NCI-H82 (cell line): ENCODE measurements at places on chromosomes 16 and 17.

DNA sequence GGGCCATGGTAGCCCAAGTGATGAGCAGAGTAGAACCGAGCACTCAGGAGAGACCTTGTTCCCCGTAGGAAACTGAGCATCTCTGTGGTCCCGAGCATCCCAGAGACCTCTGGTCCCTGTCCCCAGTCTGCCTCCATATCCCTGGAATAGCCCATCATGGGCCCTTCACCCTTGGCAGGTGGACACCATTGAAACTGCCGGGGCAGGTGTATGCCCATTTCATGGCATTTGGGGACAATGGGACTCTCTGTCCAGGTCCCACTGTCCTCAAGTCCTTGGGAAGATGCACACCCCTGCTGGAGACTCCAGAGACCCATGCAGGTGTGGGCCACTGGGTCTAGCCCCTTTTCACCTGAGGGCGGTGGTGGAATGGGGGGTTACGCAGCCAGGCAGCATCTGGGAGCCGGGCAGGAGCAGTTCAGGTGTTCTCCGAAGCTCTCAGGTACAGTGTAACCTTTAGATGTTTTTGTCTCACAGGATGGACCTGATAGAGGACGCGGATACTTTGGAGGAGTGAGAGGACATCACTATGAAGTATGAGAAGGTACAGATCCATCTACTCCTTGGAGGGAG, 75.9 kb downstream of the GOSR1 start:
- DNase-seq = no peak

DNA sequence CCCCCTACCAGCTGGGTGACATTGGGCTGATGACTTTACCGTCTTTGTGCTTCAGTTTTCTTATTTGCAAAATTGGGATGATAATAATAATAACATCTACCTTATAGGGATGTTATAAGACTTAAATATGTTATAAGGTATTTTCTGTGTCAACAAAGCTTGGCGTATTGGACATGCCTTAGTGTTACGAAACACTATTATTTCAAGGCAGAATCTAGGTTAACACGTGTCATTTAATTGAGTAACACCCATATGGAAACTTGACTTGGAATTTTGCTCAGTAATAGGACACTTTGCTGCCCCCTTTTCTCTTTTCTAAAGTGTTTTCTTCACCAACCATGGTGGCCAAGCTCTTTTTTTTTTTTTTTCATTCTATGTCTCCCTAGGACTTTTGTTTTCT, 294.2 kb upstream of the SALL1 start:
- DNase-seq = no peak

DNA sequence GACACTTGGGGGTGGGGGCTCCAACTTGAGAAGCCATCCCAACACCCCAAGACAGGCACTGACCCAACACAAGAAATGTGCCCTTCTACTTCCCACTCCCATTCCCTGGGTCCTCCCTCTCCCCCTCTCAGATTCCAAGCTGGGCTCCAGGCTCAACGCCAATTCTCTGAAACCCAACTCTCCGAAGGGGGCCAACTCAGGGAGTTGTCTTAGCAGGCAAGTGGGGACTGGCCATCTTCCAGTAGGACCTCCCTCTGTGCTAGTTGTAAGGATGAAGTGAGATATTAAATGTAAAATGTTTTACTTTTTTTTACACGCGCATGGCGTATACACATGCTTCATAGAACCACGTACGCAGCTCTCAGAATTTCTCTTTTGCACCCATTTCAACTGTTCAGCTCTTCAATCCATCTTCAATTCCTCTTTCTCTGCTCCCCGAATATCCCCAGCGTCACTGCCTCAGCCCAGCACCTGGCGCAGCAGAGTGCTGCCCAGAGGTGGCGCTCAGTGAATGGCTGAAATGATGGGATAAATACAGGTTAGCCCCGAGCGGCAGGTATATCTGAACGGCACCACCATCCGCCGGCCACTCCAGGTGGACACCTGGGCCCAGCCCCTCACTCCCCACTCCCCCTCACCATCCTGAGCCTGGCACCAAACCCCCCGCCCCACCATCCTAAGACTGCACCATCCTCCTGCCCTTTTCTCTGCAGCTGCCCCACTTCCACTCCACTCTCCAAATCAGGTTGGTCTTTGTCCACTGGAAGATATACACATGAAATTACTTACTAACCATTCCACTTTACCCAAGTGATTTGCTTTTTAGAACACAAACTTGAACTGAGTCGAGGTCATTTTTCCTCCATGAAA, 43.9 kb upstream of the TNRC6C start:
- no peak for DNase-seq

DNA sequence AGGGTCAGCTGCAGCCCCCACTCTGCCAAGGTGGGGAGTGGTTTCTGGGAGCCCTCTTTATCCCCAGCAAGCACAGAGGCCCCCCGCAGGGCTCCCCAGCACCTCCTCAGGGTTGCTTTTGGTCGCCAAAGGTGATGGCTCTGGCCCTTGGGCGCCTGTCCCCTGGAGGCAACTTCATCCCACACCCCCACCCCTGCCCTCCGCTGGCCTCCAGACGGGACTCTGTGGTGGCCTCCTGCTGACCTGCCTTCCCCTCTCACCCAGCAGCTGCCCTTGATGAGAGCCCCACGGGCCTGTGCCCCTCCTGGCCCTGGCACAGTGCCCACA, 7.8 kb upstream of the RHOT2 start:
- DNase-seq = no peak

DNA sequence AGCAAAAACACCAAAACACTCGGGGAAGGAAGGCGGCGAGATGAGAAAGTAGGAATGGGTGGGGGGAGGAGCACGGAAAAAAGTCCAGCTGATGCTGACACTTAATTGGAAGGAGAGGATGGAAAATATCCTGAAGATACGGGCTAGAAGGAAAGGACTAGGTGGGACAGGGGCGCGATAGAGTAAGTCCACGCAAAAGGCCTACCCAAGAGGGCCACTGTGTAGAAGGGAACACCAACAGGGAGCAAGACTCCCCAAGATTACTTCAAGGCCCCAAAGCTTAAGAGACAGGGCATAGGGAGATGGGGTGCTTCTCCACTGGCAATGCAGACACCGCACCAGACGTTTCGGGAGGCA, 736 bp downstream of the APPBP2 start:
- DNase-seq = peak; percentile 50

DNA sequence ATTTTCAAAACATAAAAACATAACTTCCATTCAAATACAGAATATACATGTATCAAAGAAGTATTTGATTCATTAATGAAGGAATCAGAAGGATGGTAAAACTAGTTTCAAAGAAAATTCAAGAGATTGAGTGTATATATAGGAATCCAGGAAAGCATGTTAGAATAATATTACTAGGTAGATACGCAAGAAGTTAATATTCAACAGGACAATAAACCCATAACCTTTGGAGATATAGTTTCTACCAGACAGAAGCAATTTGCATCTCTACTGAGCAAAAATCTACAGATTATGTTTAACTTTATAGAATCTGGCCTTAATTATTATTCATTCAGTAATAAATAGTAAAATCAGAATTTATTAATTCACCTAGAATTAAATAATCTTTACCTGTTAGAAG, 166.8 kb downstream of the CNTNAP4 start:
- DNase-seq = no peak

DNA sequence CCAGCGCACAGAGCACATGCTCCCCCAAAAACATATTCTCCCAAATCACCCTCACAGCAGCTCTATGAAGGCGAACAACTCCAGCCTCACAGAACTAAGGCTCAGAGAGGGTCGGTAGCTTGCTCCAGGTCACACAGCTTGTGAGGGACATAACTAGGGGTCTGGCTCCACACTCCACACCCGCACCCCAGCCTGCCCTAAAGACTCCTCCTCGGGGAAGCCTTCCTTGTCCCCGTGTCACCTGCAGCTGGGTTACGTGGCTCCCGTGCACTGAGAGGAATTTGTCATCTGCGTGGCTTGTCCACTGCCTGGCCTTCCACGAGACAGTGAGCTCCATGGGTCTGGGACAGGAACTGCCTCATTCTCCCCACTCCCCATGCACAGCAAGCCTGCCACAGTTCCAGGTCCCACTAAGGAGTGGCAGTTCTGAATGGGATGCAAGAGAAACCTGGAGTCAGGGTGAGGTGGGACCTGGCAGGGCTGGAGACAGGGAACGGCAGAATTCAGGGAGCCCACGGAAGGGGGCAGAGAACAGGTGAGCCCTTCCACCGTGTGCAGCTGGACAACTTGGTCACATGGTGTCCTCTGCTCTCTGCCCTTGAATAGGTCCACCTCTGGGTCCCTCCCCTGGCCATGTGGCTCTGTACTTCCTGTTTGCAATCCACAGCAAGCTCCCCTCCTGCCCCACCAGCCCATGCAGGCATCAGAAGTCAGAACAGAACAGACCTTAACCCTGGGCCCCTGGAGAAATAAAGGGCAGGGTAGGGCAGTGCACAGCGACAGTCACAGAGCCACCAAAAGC, 27.4 kb downstream of the TNFRSF13B start:
- DNase-seq = no peak

GRCh38 chr16:87540072-87540896, 47.5 kb upstream of the ZCCHC14 start:
- DNase-seq = no peak

DNA sequence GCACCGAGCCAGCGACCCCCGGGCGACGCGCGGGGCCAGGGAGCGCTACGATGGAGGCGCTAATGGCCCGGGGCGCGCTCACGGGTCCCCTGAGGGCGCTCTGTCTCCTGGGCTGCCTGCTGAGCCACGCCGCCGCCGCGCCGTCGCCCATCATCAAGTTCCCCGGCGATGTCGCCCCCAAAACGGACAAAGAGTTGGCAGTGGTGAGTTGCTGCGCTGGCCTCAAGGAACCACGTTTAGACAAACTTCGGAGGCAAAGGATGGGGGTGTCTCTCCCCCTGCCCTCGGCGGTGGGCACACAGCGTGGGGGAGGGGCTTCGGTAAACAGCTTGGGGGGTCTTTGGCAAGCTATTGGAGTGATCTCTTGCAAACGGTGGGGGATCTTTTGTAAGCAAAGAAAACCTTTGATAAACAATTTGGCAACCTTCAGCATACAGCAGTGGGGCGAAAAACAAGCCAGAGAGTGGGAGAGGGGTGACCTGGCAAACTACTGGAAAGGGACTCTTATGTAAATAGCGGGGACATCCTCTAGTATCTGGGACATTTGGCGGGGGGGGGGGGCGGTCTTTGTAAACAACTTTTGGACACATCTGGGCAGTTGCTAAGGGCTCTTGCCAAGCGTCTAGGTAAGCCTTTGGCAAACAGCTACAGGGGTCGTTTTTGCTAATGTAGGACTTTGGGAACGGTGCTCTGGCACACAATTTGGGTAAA, 587 bp downstream of the MMP2 start:
- peak; percentile 46 for DNase-seq

DNA sequence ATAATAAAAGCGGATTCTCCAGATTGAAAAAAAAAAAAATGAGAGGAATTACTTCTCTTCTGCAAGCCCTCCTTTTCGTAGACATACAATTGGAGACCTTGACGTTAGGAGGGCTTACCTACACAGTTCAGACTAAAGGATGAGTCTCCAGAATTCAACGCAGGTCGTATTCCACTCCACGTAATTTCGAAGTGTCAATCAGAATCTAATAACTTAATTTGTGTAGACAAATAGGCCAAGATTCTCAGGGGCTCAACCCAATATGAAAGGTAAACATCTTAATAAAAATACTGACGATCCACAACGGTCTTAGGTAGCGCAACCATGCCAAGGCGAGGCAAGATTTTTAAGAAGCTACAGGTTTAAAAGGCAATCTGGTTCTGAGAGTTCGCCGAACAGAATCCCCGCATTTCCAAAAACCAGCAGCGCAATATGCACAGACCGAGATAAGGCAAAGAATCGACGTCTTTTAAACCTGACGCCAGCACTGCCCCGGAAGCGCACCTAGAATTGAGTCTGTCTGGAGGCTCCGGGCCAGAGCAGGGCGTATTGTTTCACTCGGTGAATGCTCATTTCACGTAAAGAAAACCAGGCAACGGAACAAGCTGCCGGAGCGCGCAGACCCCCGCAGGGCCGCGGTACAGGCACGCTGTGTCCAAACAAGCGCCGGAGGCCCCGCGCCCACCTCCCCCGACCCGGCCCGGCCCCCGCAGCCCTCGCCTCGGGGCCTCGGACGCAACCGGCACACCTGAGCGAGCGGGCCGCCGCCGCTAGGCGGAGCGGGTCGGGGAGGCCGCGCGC, 623 bp downstream of the MBTPS1 start:
- DNase-seq = peak; percentile 59

- DNase-seq = no peak
These were observed 4.4 kb upstream of the UNK start for GRCh38 chr17:75779987-75780889.

- DNase-seq = peak; percentile 73
These were observed 13.0 kb downstream of the CDH13 start for GRCh38 chr16:82639666-82640336.

DNA sequence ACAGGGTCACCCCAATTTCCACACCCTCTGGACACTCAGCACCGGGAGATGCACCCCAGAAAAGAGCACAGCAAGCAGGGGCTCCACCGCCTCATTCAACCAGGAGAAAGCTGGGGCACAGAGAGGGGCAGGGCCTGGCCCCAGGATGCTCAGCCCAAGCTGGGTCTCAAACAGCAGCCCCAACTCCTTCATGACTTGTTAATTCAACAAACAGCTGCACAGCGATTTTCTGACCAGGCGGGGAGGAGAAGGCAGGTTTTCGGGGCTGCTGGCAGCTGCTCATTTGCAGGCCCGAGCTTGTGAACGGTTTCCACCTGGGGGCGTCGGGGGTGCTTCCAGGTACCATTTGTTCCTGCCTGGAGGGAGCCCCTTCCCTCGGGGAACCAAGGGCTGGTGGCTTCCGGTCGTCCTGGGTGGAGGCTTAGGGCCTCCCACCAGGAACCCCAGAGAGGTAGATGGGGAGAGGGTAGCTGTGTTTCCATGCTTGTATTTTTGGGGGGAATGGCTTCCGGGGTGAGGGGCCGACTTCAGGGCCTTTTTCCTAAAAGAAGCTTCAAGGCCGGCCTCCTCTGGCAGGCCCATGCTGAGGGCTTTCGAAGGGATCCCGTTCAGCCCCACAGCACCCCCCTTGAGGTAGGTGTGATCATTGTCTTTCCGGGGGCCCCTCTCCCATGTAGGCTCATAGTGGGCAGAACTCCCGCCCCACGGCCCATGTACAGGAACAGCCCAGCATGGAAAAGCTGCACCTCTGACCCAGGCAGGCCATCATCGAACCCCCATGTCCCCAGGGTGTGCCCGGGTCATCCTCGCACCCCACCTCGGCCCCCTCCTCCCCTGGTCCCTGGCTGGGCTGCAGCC, 191.6 kb upstream of the GSE1 start:
- DNase-seq = no peak

GRCh38 chr17:61143026-61143425, 256.6 kb upstream of the TBX2 start:
- no peak for DNase-seq

- DNase-seq = no peak
These were observed 4.9 kb downstream of the ALOX15 start for GRCh38 chr17:4636474-4637100.

DNA sequence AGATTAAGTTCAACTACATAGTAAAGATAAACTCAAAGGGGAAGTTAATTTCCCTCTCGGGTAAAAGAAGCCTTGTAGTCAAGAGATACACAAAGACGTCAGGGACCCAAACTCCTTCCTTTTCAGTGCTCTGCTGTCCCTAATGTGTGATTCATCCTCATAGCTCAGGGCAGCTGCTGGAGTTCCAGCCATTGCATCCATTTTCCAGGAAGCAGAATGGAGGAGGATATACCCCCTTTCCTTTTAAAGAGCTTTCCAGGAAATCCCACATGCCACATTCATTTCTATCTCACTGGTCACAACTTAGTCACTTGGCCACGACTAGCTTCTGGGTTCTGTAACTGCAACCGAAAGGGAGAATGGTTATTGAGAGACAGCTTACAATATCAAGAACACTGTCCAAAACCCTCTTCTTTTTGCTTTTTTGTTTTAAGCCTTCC, 95.3 kb downstream of the SOCS1 start:
- no peak for DNase-seq

- no peak for DNase-seq
These were observed 19.4 kb upstream of the FASN start for GRCh38 chr17:82117139-82118090.
